Thoracic aorta (tissue), 2 donors: ENCODE measurements at places on chromosomes 5 and 9. TPM values are rescaled to one million over a fixed set of nuclear protein-coding genes. Genes with fewer than 3 reads are reported as not detected.

The SLC25A48 gene
- 0.78 TPM for total RNA-seq

The CKMT2 gene
- 20.6 TPM for total RNA-seq

The STK32A gene
- total RNA-seq = 9.5 TPM

The ENTREP1 gene
- total RNA-seq = 0.81 TPM

The ATP6V1G1 gene
- total RNA-seq = 153 TPM
